ENCODE measurements at places on chromosomes 11 and 22. TPM values are rescaled to one million over a fixed set of nuclear protein-coding genes. Genes with fewer than 3 reads are reported as not detected.

DNA sequence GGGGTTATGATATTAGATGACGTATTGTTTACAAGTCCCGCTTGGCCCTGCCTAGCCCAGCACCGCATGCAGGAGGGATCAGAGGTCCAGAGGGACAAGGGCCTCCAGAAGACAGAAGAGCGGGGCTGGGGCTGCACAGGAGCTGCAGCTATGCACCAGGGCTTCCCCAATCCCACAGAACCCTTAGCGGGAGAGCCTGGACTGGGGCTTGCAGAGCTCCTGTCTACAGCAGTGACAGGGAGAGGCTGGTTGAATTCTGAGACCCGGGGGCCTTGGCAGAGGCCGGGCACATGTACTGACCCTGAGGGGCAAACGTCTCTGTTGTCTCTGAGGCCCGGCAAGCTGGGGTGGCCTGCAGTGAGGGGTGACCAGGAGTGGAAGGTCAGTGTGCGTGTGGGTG lies 6.9 kb downstream of the KIAA0930 start:
- no peak overlapping the region for H3K27ac ChIP-seq
- no peak for DNase-seq
- H3K4me1 ChIP-seq, result no peaks in the 10 kb centered on the region
- no peaks in the 10 kb centered on the region for H3K27me3 ChIP-seq

DNA sequence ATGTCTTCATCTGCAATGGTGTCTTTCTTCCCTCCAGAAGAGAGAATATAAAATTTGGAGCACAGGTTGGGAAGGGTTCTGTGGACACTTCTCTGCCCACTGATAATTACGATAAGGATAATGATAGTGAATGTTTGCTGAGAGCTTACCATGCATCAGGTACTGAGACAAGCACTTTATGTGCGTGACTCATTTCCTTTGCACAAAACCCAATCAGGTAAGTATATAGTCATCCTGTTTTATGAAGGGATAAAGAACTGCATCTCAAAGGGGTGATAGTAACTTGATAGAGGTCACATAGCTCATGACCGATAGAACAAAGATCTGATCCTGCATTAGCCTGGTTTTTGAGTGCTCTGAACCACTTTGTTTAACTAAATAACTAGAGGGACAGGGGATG lies 9.4 kb downstream of the DRD2 start:
- H3K36me3 ChIP-seq, result no peaks in the 10 kb centered on the region
- H3K4me1 ChIP-seq, result peaks cover 3% of the 10 kb centered on the region
- no peak overlapping the region for H3K27ac ChIP-seq
- no peak overlapping the region for H3K4me3 ChIP-seq
- DNase-seq, result peak; percentile 2
- peaks cover 33% of the 10 kb centered on the region for H3K27me3 ChIP-seq

DNA sequence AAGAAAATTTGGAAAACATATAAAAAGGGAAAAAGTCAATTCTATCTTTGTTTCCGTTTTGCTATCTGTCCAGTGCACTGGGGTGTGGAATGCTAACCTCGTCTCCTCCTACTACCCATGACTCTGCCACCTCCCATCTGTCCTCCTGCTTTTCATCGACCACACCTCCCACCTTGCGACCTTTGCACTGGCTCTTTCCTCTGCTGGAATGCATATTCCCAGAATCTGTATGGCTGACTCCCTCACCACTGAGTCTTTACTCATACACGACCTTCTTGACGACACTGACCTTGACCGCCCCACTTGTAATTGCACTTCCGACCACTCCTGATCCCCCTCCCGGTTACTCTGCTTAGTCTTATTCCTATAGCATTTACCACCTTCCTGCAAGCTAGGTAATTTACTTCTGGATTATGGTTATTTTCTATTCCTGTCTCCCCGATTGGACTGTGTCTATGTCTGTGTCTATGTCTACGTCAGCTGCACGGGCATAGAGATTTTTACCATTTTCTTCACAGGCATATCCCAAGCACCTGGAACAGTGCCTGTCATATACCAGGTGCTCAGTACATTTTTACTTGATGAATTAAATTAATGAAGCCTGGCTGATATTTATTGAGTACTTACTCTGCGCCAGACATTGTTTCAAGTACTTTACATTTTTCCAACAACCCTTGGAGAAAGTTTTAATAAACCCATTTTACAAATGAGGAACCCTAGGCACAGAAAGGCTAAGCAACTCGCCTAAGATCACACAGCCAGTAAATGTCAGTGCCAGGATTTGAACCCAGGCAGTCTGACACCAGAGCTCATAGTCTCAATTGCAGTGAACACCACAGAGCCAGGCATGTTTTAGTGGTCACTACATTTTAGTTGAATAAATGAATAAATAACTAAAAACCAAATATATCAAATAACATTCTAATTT lies 89.3 kb upstream of the SLC22A12 start:
- DNase-seq, result no peak
- no peaks in the 10 kb centered on the region for H3K4me1 ChIP-seq
- no peak overlapping the region for H3K27ac ChIP-seq
- H3K36me3 ChIP-seq, result no peaks in the 10 kb centered on the region
- H3K4me3 ChIP-seq, result no peak overlapping the region

DNA sequence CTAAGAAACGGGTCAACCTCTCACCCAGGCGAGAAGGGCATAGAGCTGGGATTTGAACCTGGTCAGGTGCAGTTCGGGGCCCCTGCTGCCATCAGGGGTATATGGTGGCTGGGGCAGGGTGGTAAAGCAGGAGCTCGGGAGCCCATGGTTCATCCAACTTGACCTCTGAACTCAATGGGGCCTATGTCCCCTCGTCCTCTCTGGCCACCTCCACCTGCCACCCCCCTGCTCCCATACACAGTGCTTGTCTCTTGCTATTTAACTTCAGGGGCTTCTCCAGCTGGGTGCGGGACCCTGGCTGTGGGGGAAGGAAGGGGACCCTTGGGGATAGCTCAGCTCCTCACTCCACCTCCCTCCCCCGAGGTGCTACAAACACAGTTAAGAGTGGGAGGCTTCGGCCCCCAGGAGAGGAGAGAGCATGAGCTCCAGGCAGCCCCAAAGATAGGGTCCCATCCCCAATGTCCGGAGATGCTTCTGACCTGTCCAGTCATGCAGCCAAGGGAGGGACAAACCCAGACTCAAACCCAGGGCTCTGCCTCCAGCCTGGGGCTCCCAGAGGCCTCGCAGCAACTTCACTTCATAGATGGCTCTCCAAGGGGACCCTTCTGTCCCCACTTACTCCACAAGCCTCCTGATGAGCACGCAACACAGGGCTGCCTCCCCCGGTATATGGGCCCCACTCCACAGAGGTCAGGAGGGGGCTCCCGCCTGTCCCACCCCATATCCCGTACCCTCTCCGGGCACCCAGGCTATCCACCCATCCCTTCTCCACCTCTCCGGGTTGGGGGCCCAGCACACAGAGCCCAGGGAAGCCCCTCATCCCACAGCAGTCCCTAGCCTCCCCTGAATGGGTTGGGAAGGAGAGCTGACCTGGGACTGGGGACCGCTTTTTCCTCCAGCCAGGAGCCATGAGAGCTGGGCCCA lies 712 bp downstream of the IL2RB start:
- no peak for DNase-seq
- no peaks in the 10 kb centered on the region for H3K4me1 ChIP-seq
- no peak overlapping the region for H3K27ac ChIP-seq
- H3K27me3 ChIP-seq, result no peaks in the 10 kb centered on the region

DNA sequence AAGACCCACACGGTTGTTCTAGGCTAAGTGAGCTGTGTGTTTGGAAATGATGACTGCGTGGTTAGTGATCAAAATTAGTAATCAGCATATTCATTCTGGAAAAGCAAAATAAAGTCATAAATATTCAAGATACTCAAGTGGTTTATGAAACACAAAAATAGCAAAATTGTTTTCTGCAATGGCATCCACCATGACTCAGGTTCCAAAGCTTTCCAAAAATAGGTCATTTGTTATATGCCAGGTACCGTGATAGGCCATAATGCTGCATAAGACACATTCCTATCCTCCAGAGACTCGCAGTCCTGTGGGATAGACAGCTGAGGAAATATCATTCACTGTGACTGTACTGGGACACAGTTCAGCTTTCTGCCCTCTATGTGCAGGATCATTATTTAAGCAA lies 2.4 kb upstream of the ATL3 start:
- no peak overlapping the region for H3K4me3 ChIP-seq
- no peak overlapping the region for H3K27ac ChIP-seq
- no peaks in the 10 kb centered on the region for H3K27me3 ChIP-seq
- DNase-seq, result peak; percentile 9

DNA sequence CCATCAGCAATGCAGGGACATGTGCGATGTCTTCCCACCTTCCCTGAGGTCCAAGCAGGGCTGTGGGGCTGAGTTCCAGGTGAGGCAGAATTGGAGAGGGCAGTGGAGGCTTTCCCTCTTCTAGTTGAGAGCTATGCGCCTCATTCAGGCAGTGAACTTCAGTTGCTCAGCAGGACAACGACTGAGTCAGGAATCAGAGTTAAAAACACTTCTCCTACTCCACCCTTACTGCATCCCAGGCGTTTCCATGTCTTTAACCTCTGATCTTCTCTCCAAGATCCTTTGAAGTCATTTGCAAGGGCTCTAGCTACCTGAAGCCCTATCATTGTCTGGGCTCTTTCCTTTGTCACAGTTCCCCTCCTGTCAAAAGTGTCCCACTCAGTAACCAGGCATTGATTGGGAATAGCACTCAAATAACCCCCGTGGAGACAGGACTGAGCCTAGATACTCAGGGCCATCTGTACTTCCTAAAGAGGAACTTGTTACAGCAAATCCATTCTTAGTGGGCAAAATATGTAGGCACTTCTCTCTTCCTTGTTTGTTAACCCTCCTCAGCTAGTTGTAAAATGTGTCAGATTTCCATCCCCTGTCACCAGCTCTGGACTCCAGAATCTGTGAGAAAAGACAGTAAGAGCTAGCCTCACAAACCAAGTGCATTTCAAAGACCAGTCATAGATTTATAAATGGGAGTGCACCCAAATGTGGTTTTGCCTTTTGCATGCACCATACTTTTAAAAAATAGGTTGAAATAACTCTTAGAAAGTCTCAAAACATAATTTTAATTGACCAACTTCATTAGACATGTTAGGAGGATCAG lies 72.5 kb upstream of the MYO18B start:
- DNase-seq, result no peak
- H3K27ac ChIP-seq, result no peak overlapping the region

DNA sequence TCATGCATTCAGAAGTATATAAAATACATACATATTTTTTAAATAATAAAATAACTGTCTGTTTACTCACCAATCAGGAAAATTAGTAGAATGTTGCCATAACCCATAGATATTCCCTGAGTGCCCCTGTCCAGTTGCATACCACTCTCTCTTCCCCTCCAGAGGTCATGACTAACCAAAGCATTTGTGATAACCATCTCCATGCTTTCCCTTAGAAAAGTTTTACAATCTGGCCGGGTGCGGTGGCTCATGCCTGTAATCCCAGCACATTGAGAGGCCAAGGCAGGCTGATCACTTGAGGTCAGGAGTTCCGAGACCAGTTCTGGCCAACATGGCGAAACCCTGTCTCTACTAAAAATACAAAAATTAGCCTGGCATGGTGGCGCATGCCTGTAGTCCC lies 33.2 kb upstream of the LDHA start:
- no peaks in the 10 kb centered on the region for H3K4me1 ChIP-seq
- peaks cover 77% of the 10 kb centered on the region for H3K36me3 ChIP-seq
- no peak overlapping the region for H3K27ac ChIP-seq
- no peak for DNase-seq
- H3K4me3 ChIP-seq, result no peak overlapping the region

- H3K27ac ChIP-seq, result no peak overlapping the region
- H3K36me3 ChIP-seq, result no peaks in the 10 kb centered on the region
- no peaks in the 10 kb centered on the region for H3K27me3 ChIP-seq
- DNase-seq, result no peak
- peaks cover 4% of the 10 kb centered on the region for H3K4me1 ChIP-seq
- no peak overlapping the region for H3K4me3 ChIP-seq
These were observed 4.2 kb downstream of the LGALS1 start for GRCh38 chr22:37679670-37680069.

DNA sequence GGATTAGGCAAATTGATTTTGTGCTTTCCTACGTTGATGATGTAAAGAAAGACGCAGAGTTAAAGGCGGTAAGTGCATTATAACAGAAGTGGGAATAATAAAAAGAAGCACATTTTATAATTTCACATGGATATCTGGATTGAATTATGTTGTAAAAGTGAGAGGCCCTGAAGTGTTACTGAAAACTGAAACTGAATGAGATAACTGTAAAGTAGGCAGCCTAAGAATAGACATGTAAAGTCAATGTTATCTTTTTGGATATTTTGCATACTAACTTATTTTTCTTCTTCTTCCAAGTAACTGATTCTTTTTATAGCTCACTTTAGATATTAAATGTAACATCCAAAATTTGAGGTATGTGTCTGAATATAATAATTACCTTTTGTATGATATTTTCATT lies 28.3 kb downstream of the ANO5 start:
- no peak for DNase-seq

DNA sequence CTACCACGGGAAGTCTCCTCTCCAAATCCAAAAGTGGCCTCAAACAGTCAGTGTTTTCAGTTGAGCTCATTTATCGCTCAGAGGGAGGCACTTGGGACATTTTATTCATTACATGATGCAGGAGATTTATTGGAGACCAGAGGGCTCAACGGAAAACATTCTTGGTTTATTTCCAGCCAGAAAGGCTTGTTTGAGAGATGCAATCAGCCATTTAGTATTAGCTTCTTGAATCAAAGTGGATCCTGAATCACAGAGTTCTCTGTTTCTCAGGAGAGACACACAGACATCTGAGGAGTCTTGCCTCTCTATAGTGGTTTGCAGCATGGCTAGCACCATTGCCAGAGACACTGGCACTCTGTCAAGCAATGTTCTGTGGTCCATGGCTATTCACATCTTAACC lies 31.5 kb downstream of the CD44 start:
- H3K4me3 ChIP-seq, result no peak overlapping the region
- H3K27me3 ChIP-seq, result no peaks in the 10 kb centered on the region
- no peak for DNase-seq
- no peak overlapping the region for H3K27ac ChIP-seq

- H3K27ac ChIP-seq, result no peak overlapping the region
- peaks cover 43% of the 10 kb centered on the region for H3K36me3 ChIP-seq
- H3K27me3 ChIP-seq, result no peaks in the 10 kb centered on the region
- H3K4me3 ChIP-seq, result no peak overlapping the region
These were observed 74.5 kb downstream of the RPL27A start for GRCh38 chr11:8757047-8757446.

- no peaks in the 10 kb centered on the region for H3K27me3 ChIP-seq
- no peak for DNase-seq
- H3K36me3 ChIP-seq, result no peaks in the 10 kb centered on the region
- H3K4me1 ChIP-seq, result no peaks in the 10 kb centered on the region
- no peak overlapping the region for H3K4me3 ChIP-seq
These were observed 8.1 kb downstream of the CCDC15 start for GRCh38 chr11:124961972-124962609.

MYH9 gene
- total RNA-seq, result 288 TPM

KCTD14 gene
- total RNA-seq, result 8.6 TPM

PLXNB2 gene
- 88.3 TPM for total RNA-seq

CCDC117 gene
- total RNA-seq, result 40.9 TPM

KDELR3 gene
- total RNA-seq, result 14.9 TPM

TRIM51 gene
- not detected for total RNA-seq

F2 gene
- total RNA-seq, result 0.88 TPM

OTUB1 gene
- total RNA-seq, result 95.1 TPM

ARFGAP2 gene
- 73.3 TPM for total RNA-seq

MS4A15 gene
- not detected for total RNA-seq

ALG9 gene
- 26.6 TPM for total RNA-seq

PIH1D2 gene
- total RNA-seq, result 2.0 TPM

MYOD1 gene
- total RNA-seq, result not detected

Measured in endodermal cell (in vitro differentiated cells).